ENCODE measurements at places on chromosomes 5 and 9.

GRCh38 chr5:135827965-135828781 is 6.3 kb upstream of the SLC25A48 start:
- DNase-seq = no peak

GRCh38 chr9:126114409-126114760 is 212.2 kb upstream of the MVB12B start:
- DNase-seq = no peak

- DNase-seq = no peak
Measured at GRCh38 chr5:12668564-12668963, 764.3 kb upstream of the CTNND2 start.

- no peak for DNase-seq
Measured at GRCh38 chr9:104774831-104775573, 11.1 kb downstream of the NIPSNAP3B start.

DNA sequence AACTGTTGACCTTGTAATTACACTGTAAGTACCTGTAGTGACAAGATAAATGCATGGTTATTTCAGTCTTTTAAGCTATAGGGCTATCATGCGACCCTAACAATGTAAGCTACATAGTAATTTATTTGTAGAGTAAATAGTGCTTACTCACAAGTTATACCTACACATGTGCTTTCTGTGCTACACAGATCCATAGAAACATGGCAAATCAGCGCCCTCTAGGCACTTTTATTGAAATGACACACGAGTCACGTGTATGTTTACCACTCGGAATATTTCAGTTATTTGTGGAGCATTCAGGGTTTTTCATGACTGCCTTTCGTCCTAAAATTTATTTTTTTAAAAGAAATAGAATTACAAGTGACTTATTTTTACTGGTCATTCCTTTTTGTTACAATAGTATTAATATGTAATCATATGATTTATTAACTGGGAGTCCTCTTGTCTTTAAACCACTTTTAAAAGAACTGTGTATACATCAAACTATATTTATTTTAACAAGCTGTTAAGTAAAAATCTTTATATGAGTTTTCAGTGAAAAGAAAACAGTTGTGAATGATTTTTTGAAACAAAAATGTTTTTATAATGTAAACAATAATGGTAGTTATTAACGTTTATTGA is 1242.3 kb upstream of the WWC1 start:
- DNase-seq = no peak

GRCh38 chr5:126339215-126339805 is 83.9 kb upstream of the GRAMD2B start:
- peak; percentile 14 for DNase-seq

GRCh38 chr5:29805804-29806203 is 1387.7 kb upstream of the CDH6 start:
- DNase-seq = no peak

DNA sequence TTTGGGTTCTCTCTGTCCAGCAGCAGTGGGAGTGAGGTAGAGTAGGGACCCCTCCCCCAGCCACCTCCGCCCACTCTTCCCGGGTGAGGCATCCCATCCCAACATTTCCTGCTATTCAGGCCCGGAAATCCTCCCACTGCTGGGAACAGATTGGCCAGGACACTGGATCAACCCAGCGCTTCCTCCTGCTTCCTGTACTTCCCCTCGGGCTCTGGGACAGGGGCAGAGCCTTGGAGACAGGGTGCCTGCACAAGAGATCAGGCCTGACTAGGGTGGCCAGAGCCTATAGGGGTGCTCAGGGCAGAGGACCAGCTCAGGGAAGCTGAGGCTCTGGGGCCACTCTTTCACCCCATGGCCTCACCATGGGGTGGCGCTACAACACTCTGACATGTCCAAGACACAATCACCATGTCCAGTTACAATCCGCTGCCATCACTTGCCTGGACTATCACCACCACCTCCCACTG is 14.5 kb downstream of the SH2D3C start:
- DNase-seq = no peak

- DNase-seq = peak; percentile 26
Measured at GRCh38 chr5:14665949-14666348, 1.4 kb downstream of the OTULIN start.

DNA sequence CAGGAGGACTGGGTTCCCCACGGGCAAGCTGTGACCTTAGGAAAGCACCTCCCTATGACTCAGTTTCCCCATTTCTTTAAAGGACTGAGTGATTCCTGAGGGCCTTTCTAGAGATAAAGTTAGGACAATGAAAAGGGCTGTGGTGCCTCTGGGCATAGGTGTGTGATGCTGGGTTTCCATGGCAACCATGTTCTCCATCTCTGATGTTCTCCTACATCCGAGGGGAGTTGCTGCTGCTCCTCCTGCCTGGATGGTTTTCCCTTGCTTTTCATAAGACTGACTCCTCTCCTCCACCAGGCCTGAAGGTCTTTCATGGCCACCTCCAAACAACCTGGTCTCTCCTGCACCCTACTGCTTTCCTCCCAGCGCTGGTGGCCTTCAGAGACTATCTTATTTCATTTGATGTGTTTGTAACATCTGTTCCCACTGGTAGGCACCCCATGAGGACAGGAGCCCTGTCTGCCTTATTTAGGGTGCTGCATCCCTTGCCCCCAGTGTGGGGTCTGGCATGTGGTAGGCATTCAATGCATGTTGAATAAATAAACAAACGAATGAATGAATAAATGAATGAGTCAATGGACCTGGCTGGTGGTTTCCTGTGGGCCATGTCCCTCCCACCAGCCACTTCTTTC is 112.2 kb upstream of the HAND1 start:
- no peak for DNase-seq
